Skin of body (tissue), 3 donors: ENCODE measurements at places on chromosomes 5 and 9.

DNA sequence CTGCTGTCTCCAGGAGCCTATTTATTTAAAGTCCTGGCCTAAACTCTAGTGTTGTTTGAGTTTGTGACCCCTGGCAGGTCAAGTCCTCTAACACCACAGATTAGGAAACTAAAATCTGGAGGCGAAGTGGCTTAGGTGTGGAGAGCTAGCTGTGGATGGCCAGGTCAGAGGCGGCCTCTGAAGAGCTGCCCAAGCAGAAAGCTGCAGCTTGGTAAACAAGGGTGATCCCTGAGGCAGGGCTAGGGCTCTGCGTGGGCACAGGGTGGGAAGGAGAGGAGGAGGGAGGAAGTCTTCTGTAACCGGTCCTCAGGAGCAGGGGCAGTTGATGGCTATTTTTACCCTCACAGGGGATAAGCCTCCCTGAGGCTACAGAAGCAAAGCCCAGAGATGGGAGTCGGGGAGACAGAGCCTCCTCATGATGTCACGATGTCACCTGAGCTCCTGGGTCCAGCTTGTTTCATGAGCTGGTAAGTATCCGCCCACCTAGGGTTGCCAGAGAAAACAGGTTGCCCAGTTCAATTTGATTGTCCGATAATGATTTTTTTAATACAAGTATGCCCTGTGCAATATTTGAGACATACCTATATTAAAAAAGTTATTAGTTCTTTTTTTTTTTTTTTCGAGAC lies 25.9 kb upstream of the BOD1 start:
- no peak for DNase-seq

DNA sequence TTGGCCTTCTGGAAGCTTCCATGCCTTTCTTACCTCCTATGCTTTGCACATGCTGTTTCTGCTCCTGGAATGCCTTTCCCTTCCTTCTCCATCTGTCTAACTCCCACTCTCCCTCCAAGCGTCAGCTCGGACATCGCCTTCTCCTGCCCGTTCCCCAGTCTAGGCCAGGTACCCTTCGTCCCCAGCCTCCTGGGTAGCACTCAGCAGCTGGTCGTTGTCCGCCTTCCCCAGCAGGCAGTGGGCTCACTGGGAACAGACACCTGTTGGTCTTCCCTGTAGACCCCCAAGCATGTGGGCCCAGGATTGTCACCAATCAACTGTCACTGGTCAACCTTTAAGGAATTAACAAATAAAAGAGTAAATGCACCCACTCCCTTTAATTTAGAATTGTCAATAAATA lies 202.2 kb downstream of the RGS3 start:
- no peak for DNase-seq

GRCh38 chr5:91306497-91306896 lies 76.6 kb downstream of the ARRDC3 start:
- DNase-seq = no peak

GRCh38 chr5:39117401-39117800 lies 43.2 kb upstream of the RICTOR start:
- no peak for DNase-seq

DNA sequence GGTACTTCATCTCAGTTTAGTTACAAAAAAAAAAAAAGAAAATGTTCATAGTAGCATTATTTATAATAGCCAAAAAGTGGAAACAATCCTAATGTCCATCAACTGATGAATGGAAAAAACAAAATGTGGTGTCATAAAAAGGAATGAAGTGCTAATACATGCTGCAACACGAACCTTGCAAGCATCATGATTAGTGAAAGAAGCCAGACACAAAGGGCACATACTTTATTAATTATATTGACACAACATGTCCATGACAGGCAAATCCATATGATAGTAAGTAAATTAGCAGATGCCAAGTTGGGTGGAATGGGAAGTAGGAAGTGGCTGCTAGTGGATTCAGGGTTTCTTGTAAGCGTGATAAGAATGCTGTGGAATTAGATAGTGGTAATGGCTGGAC lies 54.2 kb downstream of the PCDHGC5 start:
- DNase-seq = no peak

DNA sequence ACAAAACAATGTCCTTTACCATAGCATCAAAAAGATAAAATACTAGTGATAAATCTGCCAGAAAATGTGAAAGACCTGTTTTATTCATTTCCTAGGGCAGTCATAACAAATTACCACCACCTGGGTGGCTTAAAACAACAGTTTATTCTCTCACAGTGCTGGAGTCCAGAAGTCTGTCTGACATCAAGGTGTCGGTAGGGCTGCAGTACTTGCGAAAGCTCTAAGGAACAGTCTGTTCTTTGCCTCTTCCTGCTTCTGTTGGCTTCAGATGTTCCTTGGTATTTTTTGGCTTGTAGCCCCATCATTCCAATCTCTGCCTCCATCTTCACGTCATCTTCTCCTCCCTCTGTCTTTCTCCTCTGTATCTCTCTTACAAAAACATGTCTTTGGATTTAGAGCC lies 51.0 kb downstream of the PTPDC1 start:
- DNase-seq = no peak

DNA sequence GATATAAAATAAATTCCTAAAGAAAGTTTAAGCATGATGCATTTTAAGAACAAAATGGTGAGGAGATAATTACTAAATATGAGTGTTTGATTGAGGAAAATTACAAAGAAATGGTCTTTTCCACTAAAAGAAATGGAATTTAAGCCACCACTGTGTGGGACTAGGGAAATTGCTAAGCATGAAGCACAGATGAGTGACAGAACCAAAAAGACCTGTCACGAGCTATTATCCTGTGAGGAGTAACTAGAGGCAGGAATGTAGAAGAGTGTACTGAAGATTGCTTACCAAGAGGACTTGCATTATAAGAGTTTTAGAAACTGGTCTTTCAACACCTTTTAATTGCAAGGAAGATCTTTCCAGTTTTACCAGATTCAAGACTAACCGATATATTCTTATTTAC lies 193.6 kb upstream of the PRR16 start:
- no peak for DNase-seq

DNA sequence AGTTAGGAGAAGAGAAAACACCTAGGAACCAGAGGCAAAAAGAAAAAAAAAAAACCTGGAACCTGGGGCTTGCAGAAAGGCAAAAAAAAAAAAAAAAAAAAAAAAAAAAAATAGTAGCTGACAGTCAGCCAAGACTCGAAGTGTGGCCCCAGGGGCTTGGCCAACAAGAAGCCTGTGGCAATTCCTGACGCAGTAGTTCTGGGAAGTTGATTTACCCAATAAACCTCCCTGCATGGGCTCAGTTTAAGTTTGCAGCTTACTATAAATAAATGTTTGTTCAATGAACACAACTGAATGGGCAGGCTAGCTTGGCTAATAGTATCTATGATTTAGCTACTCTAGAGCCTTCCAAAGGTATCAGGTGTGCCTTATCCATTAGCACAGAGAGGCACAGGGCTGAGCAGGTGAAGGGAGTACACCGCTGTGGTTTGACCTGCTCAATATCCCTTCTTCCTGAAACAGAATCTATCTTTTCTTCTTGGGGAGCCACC lies 21.3 kb upstream of the GLRX start:
- no peak for DNase-seq

DNA sequence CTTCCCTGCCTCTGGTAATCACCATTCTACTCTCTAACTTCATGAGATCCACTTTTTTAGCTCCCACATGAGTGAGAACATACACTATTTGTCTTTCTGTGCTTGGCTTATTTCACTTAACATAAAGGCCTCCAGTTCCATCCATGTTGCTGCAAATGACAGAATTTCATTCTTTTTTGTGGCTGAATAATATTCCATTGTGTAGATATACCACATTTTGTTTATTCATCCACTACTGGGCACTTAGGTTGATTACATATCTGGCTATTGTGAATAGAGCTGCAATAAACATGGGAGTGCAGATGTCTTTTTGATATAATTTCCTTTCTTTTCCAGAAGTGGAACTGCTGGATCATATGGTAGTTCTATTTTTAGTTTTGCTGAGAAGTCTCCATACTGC lies 28.7 kb downstream of the SHOC1 start:
- DNase-seq = no peak

DNA sequence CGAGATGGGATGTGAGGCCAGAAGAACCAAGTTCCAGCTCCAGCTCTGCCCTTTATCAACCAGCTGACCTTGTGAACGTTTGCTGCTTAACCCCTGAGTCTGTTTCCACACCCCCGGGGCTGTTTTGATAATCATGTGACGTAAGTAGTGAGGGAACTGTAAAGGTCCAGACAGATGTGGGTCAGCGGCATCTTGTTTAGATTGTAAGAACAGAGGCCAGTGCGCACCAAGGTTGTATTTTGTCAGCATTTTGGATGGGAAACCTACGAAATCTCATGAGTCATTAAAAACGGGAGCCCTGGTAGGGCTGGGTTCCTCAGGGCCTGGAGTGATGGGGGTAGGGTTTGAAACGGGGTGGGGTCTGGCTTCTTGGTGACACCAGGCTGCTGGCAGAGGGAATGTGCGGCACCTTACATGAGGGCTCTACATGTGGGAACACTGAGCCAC lies 13.8 kb upstream of the COL15A1 start:
- DNase-seq = no peak

DNA sequence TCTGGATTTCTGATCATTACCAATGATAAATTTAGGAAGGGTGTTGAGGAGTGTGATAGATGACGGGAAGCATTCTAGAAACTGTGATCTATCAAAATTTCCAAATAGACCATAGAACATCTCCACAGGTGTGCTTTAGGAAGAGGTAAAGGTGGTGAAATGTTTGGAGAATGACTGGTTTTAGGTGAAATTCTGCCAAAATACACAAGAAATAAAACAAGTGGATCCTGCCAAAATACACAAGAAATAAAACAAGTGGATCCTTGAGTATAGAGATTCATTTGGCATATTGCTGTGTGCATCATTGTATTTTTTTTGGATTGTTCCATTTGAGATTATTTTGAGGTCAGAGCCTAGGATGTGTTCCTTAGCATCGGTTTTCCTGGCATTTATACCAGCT lies 88.3 kb upstream of the CTNND2 start:
- no peak for DNase-seq

DNA sequence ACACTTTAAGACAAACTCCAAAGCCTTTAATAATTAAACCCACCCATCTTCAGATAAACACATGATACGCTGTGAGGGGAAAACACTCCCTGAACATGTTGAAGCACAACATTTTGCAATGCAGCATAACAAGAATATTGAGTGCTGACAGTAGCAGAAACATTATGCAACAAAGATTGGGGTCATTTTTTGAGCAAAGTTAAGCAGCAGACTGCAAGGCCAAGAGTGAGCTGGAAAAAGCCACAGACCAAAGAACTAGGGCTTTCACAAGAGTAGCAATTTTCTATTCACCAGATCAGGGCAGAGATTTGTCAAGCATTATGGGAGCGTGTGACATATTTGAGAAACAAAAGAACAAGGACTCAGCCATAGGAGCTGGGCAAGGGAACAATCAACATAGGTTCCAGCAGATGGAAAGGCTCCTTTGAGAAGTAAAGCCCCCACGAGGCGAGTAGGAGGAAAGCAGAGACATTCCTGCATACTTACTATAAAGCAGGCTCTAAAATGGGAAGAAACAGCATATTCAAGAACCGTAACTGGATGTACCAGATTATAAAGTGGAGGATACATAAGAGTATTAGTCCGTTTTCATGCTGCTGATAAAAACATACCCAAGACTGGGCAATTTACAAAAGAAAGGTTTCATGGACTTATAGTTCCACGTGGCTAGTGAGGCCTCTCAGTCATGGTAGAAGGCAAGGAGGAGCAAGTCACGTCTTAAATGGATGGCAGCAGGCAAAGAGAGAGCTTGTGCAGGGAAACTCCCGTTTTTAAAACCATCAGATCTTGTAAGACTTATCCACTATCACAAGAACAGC lies 4.8 kb upstream of the TTC23L start:
- no peak for DNase-seq

DNA sequence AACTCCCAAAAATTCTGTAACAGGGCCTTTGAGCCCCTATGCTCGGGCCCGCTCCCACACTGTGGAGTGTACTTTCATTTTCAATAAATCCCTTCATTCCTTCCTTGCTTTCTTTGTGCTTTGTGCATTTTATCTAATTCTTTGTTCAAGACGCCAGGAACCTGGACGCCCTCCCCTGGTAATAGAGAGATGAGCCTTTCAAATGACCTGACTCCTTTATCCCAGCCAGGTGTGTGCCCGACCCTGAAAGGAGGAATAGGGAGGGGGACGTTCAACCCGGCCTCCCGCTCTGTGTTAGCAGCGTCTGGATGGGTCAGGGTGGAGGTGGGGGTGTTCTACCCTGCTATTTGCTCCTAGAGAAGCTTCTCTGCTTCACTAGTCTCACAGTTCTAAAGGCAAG lies 53.9 kb downstream of the FXN start:
- no peak for DNase-seq

DNA sequence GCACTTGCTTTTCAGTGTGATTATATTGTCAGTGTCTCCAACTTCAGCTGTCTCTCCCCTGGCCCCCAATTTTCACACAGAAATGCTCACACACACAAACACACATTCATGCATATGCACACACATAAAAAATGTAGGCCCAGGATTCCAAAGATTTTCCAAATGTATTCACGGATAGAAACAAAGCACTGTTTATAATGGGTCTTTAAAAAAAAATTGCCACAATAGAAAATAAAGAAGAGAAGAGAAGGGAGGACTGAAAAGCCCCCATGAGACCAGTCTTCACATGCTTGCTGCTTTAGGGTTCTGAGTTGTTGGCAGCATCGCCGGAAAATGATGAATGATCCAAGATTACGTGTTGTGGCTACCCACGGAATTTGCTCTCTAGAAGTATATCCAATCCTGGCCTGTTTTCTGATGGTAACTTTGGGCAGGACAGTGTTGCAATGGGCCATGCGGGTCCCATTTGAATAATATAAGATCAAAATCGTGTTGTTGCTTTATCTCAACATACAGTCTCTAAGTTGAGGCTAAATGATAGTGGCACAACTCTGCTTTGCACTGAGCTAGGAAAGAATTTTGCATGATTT lies 36.2 kb upstream of the ACO1 start:
- DNase-seq = no peak

DNA sequence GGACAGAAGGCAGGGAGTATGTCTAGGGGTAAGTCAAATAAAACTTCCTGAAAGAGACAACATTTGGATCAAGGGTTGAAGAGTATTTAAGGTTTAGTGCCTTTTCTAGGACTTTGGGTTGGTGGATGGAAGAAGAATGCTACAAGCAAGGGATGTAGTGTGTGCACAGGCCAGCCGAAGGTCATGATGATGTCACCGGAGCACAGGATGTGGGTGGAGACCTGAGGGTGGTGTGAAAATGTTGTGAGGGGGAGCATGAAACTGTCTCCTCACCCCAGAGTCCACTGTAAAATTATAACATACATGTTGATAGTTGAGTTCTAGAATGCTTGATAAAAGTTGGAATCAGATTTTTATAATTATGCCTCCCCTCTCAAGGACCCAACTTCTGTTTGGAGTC lies 553.3 kb upstream of the SGCD start:
- no peak for DNase-seq
